ENCODE measurements at places on chromosomes 7 and 10.

DNA sequence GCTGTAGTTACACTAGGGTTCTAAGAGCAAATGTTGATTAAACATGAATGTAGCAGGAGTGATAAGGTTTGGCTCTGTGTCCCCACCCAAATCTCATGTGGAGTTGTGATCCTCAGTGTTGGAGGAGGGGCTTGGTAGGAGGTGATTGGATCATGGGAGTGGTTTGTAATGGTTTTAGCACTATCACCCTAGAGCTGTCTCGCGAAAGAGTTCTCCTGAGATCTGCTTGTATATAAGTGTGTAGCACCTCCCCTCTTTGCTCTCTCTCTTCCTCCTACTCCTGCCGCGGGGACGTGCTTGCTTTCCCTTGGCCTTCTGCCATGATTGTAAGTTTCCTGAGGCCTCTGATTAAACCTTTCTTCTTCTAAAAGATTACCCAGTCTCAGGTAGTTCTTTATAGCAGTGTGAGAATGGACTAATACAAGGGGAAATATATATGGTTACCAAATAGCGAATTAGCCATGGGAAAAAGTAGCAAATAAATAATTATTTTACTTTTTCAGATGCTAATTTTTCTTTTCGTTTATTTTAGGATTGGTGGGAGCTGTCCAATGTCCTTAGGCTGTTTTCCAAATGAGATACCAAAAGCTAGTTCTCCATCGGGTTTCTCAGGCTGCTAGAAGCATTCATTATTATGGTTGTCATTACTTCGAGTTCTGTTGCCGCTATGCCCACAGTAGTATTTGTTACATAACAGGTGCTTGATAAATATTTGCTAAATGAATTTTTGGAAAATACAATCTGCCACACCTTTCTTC is 58.7 kb downstream of the PTEN start:
- no peak for DNase-seq

DNA sequence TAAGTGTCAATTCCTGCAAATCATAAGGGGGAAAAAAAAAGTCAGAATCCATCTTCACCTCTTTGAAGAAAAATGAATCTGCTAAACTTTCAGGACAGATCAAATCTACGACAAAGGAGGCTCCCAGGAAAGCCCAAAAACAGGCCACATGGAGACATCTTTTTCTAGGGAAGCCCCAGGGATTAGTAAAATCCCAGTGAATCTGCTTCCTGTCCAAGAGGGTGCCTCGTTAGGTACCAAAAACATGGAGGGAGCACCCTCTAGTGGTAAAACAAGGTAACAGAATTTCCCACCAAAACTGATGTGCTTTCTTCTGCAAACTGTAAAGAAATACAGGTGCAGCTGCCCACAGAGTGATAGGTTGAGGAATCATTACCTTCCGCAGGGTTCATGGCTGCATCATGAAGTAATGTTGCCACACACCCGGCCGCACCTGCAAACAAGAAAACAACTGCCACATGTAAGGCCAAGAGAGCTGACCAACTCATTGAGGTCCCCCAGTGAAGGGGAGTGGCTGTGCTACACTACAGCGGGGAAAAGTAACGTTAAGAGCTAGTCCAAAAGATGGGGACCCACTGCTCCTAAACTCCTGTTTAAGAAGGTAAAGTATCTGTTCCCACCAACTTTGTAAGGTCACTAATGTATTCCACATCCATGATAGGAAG is 7.9 kb downstream of the SLC25A28 start:
- peak; percentile 56 for DNase-seq

DNA sequence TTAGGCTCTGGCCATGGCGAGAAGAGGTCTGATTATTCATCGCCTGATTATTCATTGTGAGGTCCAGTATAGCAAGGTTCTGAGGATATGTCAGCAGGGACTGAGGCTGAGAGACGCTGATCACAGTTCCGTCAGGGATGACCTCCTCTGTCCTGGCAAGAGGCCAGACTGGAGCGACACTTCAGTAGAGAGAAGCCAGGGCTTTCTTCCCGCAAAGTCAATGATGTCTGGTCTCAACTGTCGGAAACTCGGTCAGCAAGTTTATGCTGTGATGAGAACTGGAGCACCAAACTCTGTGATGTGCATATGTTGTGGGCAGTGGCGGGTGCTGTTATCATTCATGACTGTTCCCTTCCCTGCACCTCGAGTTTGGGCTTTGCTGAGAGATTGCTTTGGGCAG is 29.0 kb upstream of the GNA12 start:
- DNase-seq = no peak

- no peak for DNase-seq
Observed at GRCh38 chr7:39430909-39431641, 135.1 kb upstream of the YAE1 start.

DNA sequence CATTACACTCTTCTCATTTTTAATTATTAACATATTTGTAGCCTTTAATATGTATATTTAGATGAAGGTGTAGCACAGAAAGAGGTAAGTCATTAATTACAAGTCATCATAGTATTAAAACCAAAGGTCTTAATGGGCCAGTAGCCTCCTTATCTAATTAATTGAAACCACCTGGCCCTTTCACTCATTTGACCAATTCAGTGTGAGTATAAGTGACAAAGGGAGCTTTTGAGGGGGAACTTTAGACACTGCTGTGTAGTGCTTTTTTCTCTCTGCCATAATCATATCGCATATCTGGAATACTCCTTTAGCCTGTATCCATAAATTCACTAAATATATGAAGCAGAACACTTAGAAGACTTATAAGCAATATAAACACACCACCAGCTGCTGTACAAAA is 562.9 kb upstream of the POT1 start:
- no peak for DNase-seq

DNA sequence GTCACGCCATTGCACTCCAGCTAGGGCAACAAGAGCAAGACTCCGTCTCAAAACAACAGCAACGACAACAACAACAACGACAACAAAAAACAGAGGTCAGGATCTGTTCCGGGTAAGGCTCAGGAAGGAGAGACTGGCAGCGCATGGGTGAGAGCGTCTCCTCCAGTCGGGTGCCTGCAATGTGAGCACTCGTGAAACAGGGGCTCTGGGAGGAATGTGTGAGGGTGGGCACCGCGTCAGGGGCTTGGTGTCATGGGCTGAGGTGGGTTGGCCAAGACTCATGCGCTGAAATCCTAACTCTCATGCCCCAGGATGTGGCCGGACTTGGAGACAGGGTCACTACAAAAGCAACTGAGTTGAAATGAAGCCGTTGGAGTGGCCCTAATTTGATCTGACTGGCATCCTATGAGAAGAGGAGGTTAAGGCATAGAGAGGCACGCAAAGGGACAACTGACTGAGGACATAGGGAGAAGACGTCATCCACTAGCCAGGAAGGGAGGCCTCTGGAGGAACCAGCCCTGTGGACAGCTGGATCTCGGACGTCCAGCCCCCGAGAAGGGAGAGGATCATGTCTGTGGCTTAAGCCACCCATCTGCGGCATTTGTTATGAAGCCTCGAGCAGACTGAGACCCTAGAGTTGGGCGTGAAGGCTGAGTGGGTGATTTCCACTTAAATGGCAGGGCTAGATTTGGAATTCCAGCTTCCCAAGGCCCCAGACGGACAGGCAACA is 241.5 kb upstream of the PITRM1 start:
- no peak for DNase-seq

GRCh38 chr10:129716211-129716681 is 247.8 kb downstream of the EBF3 start:
- no peak for DNase-seq

GRCh38 chr7:101146-102046 is 91.0 kb upstream of the FAM20C start:
- peak; percentile 73 for DNase-seq
